ENCODE measurements at places on chromosomes 2 and 18.

GRCh38 chr18:57390044-57390443, 37.7 kb downstream of the ST8SIA3 start:
- no peak for DNase-seq

DNA sequence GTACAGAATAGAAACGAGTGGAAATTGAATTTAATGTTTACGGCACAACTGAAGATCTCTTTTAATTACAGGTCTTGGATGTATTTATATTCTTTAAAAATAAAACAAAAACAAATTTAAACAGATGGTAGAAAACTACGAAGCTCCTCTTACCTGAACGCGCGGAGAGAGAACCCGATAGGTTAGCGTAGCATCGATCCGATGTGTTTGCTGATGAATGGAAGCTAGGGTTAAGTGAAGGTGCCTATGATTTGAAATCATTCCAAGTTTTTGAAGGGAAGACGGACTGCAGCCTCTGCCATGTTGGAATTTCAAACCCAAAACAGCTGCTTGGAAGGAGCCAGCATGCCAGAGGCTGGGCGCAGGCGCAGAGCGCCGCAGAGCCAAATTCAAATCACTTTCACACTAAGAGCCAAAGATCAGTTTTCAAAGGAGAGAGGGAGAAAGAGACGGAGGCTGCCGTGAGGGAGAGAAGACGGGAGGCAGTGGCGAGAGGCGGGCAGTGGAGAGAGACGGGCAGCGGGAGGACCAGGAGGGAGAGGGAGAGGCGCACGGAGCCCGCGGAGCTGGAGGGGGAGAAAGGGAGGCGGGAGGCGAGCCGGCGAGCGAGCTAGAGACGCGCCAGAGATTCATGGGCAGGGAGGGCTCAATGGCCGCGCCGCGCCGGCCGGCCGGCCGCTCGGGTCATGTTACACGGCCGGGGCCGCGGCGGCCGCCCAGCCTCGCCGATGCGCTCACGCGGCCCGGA, at the start of gene FIGN:
TSS of gene FIGN (minus strand) at position 324 of the 748 bp plus-strand sequence. CDS start 1,081 bp downstream, outside the sequence.
- DNase-seq, result no peak

GRCh38 chr2:72956936-72957335, 39.6 kb downstream of the EMX1 start:
- DNase-seq, result no peak

GRCh38 chr2:30584116-30584515, 137.1 kb downstream of the LCLAT1 start:
- DNase-seq, result no peak

GRCh38 chr2:118333664-118334063, 245.4 kb downstream of the INSIG2 start:
- DNase-seq, result no peak

GRCh38 chr2:225820826-225821225, 421.3 kb downstream of the NYAP2 start:
- no peak for DNase-seq

DNA sequence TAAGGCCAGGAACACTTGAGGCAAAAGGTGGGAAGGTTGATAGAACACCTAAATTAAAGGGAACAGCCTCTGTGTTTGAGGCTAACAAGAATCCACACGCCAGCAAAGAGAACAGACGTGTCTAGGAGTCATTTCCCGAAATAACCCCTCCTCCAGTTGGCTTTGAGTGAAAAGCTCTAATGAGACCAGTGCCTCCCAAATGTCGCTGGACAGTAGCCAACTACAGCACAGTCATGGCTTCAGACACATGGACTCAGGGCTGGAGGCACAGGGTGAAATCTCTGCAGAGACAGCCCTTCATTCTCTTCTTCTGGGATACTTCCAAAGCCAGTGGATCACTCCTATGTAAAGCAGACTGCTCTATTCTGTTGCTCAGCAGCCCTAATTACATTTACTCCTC, 49.6 kb downstream of the SOWAHC start:
- no peak for DNase-seq

GRCh38 chr2:57516698-57517340, 529.8 kb upstream of the VRK2 start:
- DNase-seq, result no peak

DNA sequence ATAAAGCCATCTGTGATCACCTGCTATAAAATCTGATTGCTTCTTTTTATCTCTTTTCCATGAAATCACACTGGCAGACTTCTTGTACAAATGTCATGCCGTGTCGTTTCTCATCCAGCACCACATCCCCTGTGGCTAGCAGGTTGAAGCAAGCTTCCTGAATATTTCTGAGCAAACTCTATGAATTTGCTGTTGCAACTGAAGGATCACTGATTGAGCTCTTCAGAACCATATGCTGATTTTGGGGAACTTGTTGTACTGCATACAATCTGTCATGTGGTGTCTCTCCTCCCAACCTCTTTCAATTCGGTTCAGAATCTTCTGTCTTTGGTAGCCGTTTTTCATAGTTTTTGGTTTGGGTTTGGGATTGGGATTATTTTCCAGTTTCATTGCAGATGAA, 57.7 kb upstream of the RBMS1 start:
- no peak for DNase-seq

GRCh38 chr2:224849264-224849663, 133.1 kb upstream of the CCDC195 start:
- DNase-seq, result no peak

DNA sequence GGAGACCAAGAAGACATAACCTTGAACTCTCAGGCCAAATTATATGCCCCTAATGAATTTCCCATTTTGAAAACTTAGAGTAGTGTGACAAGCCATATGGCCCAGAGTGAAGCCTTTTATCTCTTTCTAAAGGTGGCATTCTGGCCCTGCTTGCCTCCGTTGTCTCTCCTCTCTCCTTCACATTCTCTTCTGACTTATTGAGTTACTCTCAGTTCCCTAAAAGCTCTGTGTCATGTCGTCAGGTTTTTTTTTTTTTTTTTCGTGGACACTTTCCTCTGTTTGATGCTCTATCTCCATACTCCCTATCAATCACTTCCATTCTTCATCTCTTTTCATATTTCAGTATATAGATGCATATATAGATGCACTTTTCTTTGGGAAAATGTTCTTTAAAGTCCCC, 128.1 kb upstream of the RPRM start:
- DNase-seq, result no peak

DNA sequence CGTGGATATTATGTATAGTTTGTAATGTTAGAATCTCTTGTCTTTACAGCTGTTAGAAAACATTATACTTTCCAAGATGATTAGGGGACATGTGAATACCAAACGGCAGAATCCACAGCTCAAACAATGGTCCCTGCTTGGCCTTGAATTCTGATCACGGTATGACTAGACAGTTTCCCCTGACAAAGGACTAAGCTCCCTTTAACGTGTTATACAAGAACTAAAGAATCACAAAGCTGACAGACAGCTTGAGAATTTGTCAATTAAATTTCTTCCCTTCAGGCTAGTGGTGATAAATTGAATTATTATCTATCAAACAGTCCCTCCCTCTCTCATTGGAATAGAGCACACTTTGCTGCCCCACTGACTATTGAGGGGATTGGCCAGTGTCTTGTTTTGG, 359.2 kb upstream of the ID2 start:
- DNase-seq, result no peak

- DNase-seq, result no peak
These were observed 975.7 kb upstream of the ZEB2 start for GRCh38 chr2:145495590-145495989.

- no peak for DNase-seq
These were observed 5.4 kb upstream of the CNDP1 start for GRCh38 chr18:74528913-74529312.

- DNase-seq, result no peak
These were observed 46.4 kb downstream of the HEATR5B start for GRCh38 chr2:37037771-37038170.

- DNase-seq, result no peak
These were observed 225.4 kb downstream of the FAM210A start for GRCh38 chr18:13500869-13501542.

- no peak for DNase-seq
These were observed 39.8 kb upstream of the TLK1 start for GRCh38 chr2:171200469-171200868.

- no peak for DNase-seq
These were observed 279.6 kb upstream of the CYP26B1 start for GRCh38 chr2:72427022-72427861.

- DNase-seq, result no peak
These were observed 130.1 kb upstream of the KCNJ3 start for GRCh38 chr2:154568413-154568812.

DNA sequence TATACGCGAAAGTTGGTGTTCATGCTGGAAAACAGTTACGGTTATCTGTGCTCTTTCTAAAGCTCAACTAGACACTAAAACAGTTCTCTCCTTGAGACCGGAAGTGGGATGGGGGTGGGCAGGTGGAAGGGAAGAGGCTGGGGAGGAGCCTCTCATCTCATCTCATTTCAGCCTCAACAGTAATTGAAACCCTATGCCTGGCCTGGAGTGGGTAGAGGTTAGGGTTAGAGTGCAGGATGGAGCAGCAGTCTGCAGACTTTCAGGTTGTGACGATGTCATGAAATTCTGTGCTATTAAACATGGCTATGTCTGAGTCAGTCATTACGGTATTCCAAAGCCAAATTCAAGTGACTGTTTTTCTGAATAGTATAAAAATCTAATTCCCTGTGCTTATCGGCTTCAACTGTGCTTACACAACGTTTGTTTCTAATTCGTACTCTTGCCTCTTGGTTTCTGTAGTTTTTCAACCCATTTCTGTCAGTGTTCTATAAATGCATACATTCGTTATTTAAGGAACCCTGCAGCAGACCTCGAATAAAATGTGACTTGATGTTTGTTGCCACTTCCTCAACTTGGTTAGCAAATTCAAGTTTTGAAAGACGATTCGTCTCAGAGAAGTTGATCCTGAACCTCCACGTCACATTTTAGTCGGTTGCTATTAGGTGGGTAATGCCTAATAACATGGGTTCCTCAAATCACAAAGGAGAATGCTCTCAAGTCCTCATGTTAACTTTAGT, 75.8 kb upstream of the TCF7L1 start:
- no peak for DNase-seq

DNA sequence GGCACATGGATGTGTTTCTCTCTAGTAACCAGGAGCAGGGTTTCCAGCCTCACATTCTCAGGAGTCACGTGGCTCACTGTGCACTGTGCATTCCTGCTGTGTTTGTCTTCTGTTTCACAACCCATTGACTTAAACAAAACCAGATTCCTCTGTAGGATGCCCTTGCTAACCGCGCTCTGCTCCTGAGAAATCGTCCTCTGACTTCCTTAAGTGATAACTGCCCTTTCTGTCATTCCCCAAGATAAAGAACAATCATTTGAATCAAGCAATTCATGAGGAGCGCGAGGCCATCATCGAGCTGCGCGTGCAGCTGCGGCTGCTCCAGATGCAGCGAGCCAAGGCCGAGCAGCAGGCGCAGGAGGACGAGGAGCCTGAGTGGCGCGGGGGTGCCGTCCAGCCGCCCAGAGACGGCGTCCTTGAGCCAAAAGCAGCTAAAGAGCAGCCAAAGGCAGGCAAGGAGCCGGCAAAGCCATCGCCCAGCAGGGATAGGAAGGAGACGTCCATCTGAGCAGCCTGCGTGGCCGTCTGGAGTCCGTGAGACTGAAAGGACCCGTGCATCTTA, 60.2 kb downstream of the RALBP1 start:
- DNase-seq, result no peak

DNA sequence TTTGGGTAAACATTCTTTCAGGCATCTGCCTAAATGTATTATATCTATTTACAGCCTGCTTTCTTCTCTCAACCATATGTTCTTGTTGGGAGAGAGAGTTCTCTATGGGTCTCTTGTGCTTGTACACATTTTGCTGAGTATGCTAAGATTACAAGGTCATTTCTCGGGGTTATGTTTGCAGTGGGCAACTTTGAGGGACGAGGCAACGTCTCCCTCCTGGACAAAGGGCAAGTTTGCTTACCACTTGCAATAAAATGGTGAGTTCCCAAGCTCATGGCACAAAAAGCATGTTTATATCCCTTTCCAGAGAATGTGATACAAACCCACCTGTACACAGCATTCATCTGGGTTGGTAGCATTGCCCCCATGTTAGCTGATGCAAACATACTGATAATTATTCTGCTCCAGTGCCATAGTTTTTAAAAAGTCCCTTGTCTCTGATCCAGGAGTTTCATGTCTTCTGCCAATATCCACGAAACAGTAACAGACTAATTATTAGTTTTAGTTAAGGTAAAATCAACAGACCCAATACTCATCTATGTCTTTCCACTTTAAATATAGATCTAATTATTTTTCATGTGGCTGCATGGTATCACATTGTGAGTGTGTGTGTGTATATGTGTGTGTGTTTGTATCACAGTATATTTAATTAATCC, 84.2 kb upstream of the MAPK4 start:
- no peak for DNase-seq

DNA sequence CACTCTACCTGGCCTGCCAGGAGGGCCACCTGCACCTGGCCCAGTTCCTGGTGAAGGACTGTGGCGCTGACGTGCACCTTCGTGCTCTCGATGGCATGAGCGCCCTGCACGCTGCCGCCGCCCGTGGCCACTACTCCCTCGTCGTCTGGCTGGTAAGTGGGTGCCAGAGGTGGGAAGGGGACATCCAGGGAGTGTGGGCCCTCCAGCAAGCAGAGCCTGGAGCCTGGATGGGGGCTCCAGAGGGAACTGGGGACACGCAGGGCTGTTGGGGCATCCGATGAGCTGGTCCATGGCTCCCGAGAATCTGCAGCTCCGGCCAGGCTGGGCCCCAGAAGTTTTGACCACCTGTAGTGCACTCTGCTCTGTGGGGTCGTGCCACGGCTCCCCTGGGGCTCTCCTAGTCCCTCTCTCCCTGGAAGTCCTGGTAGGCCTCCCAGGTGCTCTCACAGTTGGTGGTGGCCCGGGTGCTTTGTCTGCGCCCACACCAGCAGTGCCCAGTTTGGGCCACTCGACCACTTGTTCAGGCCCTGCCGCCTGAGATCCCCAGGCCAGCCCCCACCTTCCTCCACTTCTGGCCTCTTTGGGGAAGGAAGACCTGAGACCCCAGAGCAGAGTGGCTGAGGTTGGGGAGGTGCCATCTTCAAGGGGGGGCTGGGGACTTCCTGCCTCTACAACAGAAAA, 4.7 kb downstream of the ESPNL start:
- peak; percentile 49 for DNase-seq

DNA sequence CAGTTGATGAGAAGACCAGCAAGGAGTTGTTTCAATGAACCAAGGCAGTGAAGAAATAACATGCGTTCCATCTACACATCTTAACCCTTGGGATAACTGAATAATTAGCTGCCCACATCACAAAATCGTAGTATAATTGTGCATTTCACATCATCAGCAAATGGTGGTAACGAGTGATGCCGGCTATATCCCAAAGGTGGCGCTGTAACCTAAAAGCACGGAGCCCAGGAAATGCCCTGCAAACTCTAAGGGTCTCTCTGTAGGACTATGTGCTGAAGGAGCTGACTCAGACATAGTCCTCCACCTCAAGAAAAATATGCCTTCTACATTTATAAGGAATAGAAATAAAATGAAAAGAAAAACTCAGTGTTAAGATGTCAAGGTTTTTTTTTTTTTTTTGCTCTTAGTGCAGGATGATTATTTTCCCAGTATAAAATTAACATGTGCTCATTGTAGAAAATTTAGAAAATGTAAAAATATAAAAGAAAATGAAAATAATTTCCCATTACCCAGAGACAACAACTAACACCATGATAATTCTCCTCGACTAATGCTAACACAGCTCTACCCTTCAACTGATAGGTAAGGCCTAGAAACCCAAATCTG, 23.1 kb upstream of the DSG3 start:
- DNase-seq, result no peak

GRCh38 chr2:231280846-231281245, 82.4 kb downstream of the ARMC9 start:
- DNase-seq, result no peak

GRCh38 chr2:96693286-96694200, 46.3 kb downstream of the LMAN2L start:
- DNase-seq, result no peak

- no peak for DNase-seq
These were observed 139.0 kb upstream of the HS6ST1 start for GRCh38 chr2:128457716-128458115.
